ENCODE measurements at places on chromosomes 5 and 9. TPM values are rescaled to one million over a fixed set of nuclear protein-coding genes. Genes with fewer than 3 reads are reported as not detected.

GRCh38 chr5:136174021-136174659 lies 18.8 kb downstream of the SMIM32 start:
- no peaks in the 10 kb centered on the region for H3K27me3 ChIP-seq
- H3K27ac ChIP-seq, result no peak overlapping the region
- no peak for DNase-seq
- H3K36me3 ChIP-seq, result peaks cover 54% of the 10 kb centered on the region
- no peak overlapping the region for H3K4me3 ChIP-seq
- H3K4me1 ChIP-seq, result no peaks in the 10 kb centered on the region

Gene ADAMTSL2
- total RNA-seq, result 0.33 TPM

Gene CDC25C
- not detected for total RNA-seq

DNA sequence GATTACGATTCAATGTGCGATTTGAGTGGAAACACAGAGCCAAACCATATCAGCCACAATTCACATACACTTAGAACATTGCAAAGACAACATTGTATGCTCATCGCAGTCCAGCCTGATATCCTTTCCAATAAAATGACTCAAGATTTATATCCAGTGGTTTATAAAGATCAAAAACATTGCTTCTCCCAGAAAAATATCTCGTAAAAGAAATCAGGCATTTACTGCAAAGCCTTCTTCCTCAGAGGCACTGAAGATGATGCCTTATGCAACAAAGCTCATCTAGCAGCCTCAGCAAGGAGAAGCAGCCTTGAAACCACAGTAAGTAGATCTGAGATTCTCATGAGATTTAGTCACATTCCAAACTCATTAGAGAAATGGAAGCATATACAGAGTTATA lies 523.8 kb downstream of the ELAVL2 start:
- H3K4me1 ChIP-seq, result no peaks in the 10 kb centered on the region
- H3K27me3 ChIP-seq, result no peaks in the 10 kb centered on the region
- no peak overlapping the region for H3K27ac ChIP-seq
- H3K36me3 ChIP-seq, result no peaks in the 10 kb centered on the region

GRCh38 chr9:84858364-84858763 lies 188.8 kb downstream of the NTRK2 start:
- H3K27me3 ChIP-seq, result no peaks in the 10 kb centered on the region
- no peak overlapping the region for H3K27ac ChIP-seq

Gene FBN2
- 0.36 TPM for total RNA-seq

Data from sigmoid colon (tissue), 7 donors.